CD4-positive, alpha-beta memory T cell (primary cell): ENCODE measurements at places on chromosomes 3 and 15. TPM values are rescaled to one million over a fixed set of nuclear protein-coding genes. Genes with fewer than 3 reads are reported as not detected.

EIF4E3 gene
- 58.7 TPM for total RNA-seq

PLOD2 gene
- total RNA-seq: not detected

ITGA11 gene
- total RNA-seq: not detected

ZFYVE19 gene
- 35.0 TPM for total RNA-seq

DUOX2 gene
- total RNA-seq: 0.06 TPM

LRRC15 gene
- not detected for total RNA-seq

CPNE9 gene
- total RNA-seq: 0.58 TPM
